T-helper 2 cell treated with Interferon-gamma antibody and Interleukin-4, amounts not matched to agents 5 μg/mL and 100 μg/mL, for 36 hours (primary cell): ENCODE measurements at places on chromosomes 11 and 22.

GRCh38 chr22:19043121-19044085 is 78.8 kb downstream of the DGCR2 start:
- no peaks in the 10 kb centered on the region for H3K27me3 ChIP-seq
- peaks cover 21% of the 10 kb centered on the region for H3K36me3 ChIP-seq
- H3K4me1 ChIP-seq, result no peaks in the 10 kb centered on the region
- DNase-seq, result no peak

GRCh38 chr11:34188181-34188580 is 82.8 kb downstream of the NAT10 start:
- DNase-seq, result no peak
- H3K27me3 ChIP-seq, result peaks cover 4% of the 10 kb centered on the region
- peaks cover 12% of the 10 kb centered on the region for H3K4me1 ChIP-seq

- H3K27ac ChIP-seq, result no peak overlapping the region
- peaks cover 22% of the 10 kb centered on the region for H3K27me3 ChIP-seq
- H3K36me3 ChIP-seq, result no peaks in the 10 kb centered on the region
- no peaks in the 10 kb centered on the region for H3K4me1 ChIP-seq
- no peak for DNase-seq
- H3K4me3 ChIP-seq, result no peak overlapping the region
These were observed 7.6 kb downstream of the OR56A1 start for GRCh38 chr11:6022956-6023355.

DNA sequence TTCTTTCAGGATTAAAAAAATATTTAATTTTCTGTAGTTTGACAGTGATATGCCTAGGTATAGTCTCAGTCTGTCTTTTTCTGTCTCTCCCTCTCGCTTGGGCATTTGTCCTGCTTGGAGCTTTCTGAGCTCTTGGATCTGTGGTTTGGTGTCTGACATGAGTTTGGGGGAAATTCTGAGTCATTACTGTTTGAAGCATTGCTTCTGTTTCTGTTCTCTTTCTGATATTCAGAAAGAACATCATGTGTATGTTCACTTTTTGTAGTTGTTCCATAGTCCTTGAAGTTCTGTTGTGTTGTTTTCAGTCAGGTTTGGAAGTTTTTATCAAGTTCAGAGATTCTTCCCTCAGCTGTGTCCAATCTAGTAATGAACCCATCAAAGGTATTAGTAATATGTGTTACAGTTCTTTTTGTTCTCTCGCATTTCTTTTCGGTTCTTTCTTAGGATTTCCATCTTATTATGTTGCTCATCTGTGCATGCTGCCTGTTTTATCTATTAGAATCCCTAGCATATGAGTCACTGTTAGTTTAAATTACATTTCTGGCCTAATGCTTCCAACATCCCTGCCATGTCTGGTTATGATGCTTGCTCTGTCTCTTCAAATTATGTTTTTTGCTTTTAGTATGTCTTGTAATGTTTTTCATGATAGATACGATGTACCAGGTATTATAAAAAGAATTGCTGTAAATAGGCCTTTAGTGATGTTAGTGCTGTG is 48.4 kb downstream of the DDX10 start:
- peak overlapping the region; percentile 34 for H3K27ac ChIP-seq
- no peak overlapping the region for H3K4me3 ChIP-seq
- H3K27me3 ChIP-seq, result no peaks in the 10 kb centered on the region
- peaks cover 19% of the 10 kb centered on the region for H3K4me1 ChIP-seq
- DNase-seq, result no peak
- peaks cover 61% of the 10 kb centered on the region for H3K36me3 ChIP-seq

DNA sequence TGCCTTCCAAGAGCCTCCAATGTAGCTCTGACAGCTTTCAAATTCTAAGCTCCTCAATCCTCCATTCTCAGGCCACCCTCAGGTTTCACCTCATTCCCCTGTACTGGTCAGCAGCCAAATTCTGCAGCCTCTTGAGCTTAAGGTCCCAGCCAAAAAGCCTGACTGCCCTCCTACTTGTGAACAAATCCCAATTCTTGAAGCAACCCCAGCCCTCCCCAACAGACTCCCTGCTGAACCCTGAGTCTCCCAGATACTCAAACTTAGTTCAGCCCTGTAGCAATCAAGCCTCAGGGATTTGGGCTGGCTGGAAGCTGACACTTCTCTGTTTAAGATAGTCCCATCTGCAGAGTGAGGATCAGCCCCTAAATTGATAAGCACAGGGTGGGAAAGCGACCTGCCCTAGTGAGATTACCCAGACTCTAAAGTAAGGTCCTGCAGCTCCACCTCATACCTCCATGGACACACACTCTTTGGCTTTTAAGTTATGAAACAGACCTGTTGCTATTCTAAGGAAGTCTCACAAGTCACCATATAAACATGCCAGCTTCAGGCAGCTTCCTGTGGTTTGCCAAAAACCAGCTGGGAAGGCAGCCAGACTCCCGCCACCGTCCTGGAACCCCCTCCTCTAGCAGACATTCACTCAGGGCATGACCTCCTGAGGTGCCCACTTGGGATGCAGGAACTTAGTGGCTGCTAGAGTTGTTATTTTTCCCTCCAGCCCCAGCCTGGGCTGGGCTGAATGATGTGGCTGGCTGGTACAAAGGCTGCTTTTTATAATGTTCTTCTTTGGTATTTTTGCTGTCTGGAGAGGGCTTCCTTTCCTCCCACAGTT is 82.5 kb upstream of the PICALM start:
- DNase-seq, result no peak
- H3K4me3 ChIP-seq, result peak overlapping the region; percentile 8
- H3K4me1 ChIP-seq, result peaks cover 29% of the 10 kb centered on the region
- no peaks in the 10 kb centered on the region for H3K27me3 ChIP-seq
- H3K36me3 ChIP-seq, result no peaks in the 10 kb centered on the region

GRCh38 chr22:46062232-46062615 is 85.3 kb upstream of the WNT7B start:
- peaks cover 27% of the 10 kb centered on the region for H3K4me1 ChIP-seq
- H3K36me3 ChIP-seq, result peaks cover 6% of the 10 kb centered on the region
- H3K27ac ChIP-seq, result no peak overlapping the region
- no peaks in the 10 kb centered on the region for H3K27me3 ChIP-seq
- no peak overlapping the region for H3K4me3 ChIP-seq

DNA sequence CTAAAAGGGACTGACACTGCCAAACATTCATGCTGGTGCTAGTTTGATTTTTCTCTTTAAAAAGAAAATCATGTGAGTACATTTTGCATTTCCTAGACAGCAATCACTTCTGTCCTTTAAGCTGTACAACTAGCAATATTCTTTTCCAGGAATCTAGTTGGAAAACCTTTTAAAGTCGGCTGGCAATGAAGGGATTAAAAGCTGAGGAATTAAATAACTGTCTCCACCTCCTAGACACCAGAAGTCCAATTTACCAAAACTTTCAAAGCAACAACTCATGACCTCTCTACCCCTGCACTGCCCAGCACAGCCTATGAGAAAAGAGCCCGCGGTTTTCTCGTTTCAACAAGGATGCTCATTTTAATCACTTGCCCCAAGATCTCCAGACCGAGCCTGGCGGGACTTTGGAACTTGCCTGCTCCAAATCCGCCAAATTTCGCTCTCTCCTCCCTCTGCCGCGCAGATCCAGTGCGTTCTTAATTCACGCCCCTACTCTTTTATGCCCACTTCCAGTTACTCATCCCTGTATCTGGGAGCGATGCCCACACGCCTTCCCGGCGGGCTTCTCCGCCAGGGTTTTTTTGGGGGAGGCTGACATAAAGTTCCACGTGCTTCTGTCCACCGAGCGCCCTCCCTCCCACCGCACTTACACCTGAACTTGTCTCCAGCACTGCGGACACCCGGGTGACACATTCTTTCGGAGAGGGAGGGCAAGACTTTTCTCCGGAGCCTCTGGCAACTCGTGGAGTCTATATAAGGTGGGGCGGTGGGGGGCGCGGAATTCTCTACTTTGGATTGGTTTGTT is 2.5 kb downstream of the MPPED2 start:
- H3K36me3 ChIP-seq, result no peaks in the 10 kb centered on the region
- no peak overlapping the region for H3K4me3 ChIP-seq
- no peak for DNase-seq

- H3K27ac ChIP-seq, result no peak overlapping the region
- peaks cover 9% of the 10 kb centered on the region for H3K27me3 ChIP-seq
- H3K36me3 ChIP-seq, result no peaks in the 10 kb centered on the region
- no peaks in the 10 kb centered on the region for H3K4me1 ChIP-seq
These were observed 40.1 kb upstream of the SLC1A2 start for GRCh38 chr11:35459489-35459888.

DNA sequence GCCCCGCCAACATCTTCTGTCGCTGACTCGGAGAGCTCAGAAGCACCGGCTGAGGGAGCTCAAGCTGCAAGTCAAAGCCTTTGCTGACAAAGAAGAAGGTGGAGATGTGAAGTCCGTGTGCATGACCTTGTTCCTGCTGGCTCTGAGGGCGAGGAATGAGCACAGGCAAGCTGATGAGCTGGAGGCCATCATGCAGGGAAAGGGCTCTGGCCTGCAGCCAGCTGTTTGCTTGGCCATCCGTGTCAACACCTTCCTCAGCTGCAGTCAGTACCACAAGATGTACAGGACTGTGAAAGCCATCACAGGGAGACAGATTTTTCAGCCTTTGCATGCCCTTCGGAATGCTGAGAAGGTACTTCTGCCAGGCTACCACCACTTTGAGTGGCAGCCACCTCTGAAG is 6.7 kb downstream of the RAG1 start:
- no peaks in the 10 kb centered on the region for H3K4me1 ChIP-seq
- H3K36me3 ChIP-seq, result no peaks in the 10 kb centered on the region
- H3K27me3 ChIP-seq, result peaks cover 34% of the 10 kb centered on the region
- no peak overlapping the region for H3K27ac ChIP-seq

- no peaks in the 10 kb centered on the region for H3K36me3 ChIP-seq
- H3K27ac ChIP-seq, result no peak overlapping the region
- H3K4me3 ChIP-seq, result no peak overlapping the region
- DNase-seq, result no peak
- no peaks in the 10 kb centered on the region for H3K4me1 ChIP-seq
These were observed 16.6 kb downstream of the CAVIN3 start for GRCh38 chr11:6303661-6304060.

DNA sequence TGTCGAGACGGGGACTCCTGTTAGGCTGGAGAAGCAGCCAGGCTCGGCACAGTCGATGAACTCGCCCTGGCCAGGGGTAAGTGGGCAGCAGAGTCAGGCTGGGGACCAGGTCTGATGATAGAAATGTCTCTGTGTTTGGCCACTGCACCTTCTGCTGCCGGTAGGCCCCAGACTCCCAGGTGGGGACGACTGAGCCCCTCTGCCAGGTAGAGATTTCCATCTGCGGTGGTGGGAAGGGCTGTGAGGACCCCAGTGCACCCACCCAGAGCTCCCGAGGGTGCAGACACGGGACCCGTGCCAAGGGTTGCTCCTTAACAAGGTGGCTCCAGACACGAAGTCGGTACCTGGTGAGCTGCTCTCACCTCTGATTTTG is 862.5 kb downstream of the TBC1D22A start:
- DNase-seq, result no peak
- no peak overlapping the region for H3K4me3 ChIP-seq
- no peaks in the 10 kb centered on the region for H3K4me1 ChIP-seq
- no peak overlapping the region for H3K27ac ChIP-seq
- no peaks in the 10 kb centered on the region for H3K27me3 ChIP-seq

GRCh38 chr11:104106136-104106754 is 57.7 kb downstream of the PDGFD start:
- DNase-seq, result no peak
- H3K27me3 ChIP-seq, result no peaks in the 10 kb centered on the region
- H3K27ac ChIP-seq, result no peak overlapping the region
- H3K4me3 ChIP-seq, result no peak overlapping the region

DNA sequence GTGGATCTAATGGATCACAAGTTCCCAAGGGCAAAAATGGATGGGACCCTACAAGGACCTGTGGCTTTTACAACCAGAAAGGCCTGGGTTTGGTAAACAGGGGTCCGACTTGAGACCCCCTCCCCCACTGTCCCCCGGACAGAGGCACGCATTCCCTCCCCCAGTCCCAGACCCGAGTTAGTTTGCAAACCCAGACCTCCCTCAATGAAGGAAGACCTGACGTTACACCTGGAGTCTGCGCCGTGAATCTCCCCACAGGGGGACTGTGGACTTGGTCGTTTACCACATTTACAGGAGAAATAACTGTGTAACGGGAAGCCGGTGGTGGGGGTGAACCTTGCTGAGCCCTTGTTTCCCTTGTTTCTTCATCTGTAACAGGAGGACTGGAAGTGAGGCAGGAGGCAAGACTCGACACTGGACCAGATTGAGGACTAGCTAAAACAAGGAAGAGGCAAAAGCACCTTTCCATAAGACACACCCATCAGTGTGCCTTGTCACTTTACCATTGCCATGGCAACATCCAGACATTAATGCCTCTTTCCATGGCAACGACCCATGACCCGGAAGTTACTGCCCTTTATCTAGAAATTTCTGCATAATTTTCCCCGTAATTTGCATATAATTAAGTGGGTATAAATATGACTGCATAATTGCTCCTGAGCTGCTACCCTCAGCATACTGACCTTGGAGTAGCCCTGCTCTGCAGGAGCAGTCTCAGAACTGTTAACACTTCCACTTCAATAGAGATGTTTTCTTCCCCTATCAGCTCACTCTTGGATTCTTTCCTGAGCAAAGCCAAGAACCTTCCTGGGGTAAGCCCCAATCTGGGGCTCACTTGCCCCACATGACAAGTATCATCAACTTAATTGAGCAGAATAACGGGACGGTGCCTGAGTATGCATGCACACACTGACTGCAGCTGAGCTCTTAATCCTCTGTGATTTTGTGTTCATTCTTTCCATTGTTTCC is 25.4 kb downstream of the PDGFB start:
- no peak overlapping the region for H3K4me3 ChIP-seq
- H3K36me3 ChIP-seq, result no peaks in the 10 kb centered on the region
- H3K4me1 ChIP-seq, result peaks cover 5% of the 10 kb centered on the region
- H3K27ac ChIP-seq, result no peak overlapping the region
- no peak for DNase-seq
- peaks cover 21% of the 10 kb centered on the region for H3K27me3 ChIP-seq

GRCh38 chr22:39087881-39088684 is 9.0 kb upstream of the APOBEC3H start:
- H3K27me3 ChIP-seq, result no peaks in the 10 kb centered on the region
- DNase-seq, result no peak
- H3K4me1 ChIP-seq, result peaks cover 61% of the 10 kb centered on the region
- peak overlapping the region; percentile 79 for H3K27ac ChIP-seq
- H3K36me3 ChIP-seq, result peaks cover 22% of the 10 kb centered on the region
- no peak overlapping the region for H3K4me3 ChIP-seq

DNA sequence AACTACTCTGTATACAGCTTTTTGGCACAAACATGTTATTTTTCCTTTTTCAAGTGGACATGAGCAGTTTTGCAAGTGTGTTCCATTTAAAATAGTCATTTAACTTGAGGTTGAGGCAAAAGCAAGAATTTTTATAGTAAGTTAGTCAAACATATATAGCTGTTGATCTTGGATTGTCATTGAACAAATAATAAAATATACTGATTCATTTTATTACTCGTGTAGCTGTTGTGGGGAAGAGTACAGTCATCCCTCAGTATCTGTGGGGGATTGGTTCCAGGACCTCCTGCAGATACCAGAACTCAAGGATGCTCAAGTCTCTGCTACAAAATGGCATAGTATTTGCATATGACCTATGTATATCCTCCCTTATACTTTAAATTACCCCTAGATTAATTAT is 45.3 kb downstream of the EXT2 start:
- H3K27me3 ChIP-seq, result no peaks in the 10 kb centered on the region
- H3K36me3 ChIP-seq, result peaks cover 15% of the 10 kb centered on the region
- H3K27ac ChIP-seq, result no peak overlapping the region
- no peak for DNase-seq
- peaks cover 9% of the 10 kb centered on the region for H3K4me1 ChIP-seq

GRCh38 chr11:95485115-95485900 is 254.3 kb upstream of the SESN3 start:
- H3K27ac ChIP-seq, result no peak overlapping the region
- H3K4me3 ChIP-seq, result no peak overlapping the region
- H3K4me1 ChIP-seq, result no peaks in the 10 kb centered on the region
- no peaks in the 10 kb centered on the region for H3K27me3 ChIP-seq
- DNase-seq, result no peak
- peaks cover 3% of the 10 kb centered on the region for H3K36me3 ChIP-seq
